Activated CD4-positive, alpha-beta T cell treated with anti-CD3 and anti-CD28 coated beads, Interleukin-2, amount 50 U/mL, for 4 hours (primary cell): ENCODE measurements at places on chromosomes 13 and 19.

DNA sequence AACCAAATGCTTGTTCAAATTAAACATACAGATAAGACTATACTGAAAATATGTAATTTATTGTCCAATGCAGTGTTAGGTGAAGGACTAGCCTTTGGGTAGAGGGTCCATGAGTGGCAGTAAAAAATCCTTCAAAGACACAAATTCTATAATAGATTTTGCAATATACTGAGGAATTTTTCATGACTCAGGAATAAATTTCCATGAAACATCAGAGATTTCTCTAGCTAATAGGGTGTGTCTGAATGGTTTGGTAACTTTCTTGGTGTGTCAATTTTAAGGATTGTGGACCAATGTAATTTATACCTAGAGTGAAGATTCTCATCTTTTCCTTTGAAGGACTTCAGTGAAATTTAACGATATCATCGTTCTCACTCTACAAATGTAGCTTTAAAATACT is 546.7 kb downstream of the SLITRK5 start:
- DNase-seq = no peak

DNA sequence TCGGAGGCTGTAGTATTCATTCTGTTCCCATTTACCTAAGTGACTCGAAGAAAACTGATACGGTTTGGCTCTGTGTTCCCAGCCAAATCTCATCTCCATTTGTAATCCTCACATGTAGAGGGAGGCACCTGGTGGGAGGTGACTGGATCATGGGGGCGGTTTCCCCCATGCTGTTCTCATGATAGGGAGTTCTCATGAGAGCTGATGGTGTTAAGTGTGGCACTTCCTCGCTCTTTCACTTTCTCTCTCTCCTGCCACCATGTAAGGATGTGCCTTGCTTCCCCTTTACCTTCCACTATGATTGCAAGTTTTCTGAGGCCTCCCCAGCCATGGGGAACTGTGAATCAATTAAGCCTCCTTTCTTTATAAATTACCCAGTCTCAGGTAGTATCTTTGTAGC is 23.5 kb downstream of the SLAIN1 start:
- DNase-seq = no peak

DNA sequence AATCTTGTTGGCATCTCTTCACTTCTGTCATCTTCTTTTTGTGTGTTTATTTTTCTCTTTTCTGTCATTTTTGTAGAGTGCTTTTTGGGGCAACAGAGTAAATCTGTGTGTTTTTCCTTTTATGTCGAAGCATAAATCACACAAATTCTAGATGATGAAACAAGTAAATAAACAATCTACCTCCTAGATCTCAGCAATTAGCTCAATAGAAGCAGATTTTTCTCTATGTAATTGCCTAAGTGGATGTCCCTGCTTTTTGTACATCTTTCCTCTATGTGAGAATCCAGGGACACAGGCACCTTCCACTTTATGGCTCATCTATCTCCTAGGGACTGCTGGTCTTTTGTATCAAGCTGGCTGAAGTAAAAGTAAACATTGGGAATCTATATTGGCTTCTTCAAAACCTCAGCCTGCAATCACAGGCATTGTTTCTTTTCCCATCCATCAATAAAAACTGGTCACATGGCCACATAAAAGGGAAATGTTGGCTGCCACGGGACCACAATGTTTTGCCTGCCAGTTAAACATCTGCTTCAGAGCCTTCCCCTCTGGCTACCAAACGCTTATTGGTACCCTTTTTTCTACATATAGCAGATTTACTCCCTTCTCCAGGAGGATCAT is 323.8 kb downstream of the LMO7 start:
- DNase-seq = no peak

- no peak for DNase-seq
These were observed 122.6 kb upstream of the SLC10A2 start for GRCh38 chr13:103188713-103189326.
